Transverse colon (tissue), 4 donors: ENCODE measurements at places on chromosomes 16 and 17. TPM values are rescaled to one million over a fixed set of nuclear protein-coding genes. Genes with fewer than 3 reads are reported as not detected.

Gene AP1G1
- 270 TPM for total RNA-seq

Gene KCTD11
- total RNA-seq: 8.2 TPM

Gene CD7
- total RNA-seq: 8.0 TPM

DNA sequence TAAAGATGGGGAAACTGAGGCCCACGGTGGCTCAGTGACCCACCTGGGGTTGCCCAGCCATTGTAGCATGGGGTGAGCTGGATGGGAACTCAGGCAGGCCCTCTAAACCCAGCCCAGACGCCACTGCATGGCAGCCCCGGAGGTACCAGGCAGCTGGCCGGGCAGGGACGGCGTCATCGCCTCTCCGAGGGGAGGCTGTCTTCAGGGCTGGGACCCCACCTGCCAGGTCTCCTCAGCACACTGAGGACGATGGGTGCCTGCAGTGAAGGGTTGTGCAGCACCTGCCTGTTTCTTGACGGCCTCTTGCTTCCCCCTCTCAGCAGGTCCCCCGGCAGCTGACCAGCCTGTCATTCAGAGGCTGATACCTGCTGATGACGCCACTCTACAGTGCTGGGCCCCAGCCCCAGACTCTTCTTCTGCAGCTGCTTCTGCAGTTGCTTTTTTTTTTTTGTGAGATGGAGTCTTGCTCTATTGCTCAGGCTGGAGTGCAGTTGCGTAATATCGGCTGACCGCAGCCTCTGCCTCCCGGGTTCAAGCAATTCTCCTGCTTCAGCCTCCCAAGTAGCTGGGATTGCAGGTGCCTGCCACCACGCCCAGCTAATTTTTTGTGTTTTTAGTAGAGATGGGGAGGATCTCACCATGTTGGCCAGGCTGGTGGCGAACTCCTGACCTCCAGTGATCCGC lies 24.7 kb downstream of the RNF213 start:
- no peaks in the 10 kb centered on the region for H3K36me3 ChIP-seq
- no peak overlapping the region for H3K27ac ChIP-seq
- no peaks in the 10 kb centered on the region for H3K27me3 ChIP-seq
- no peak for DNase-seq
- no peak overlapping the region for H3K4me3 ChIP-seq

DNA sequence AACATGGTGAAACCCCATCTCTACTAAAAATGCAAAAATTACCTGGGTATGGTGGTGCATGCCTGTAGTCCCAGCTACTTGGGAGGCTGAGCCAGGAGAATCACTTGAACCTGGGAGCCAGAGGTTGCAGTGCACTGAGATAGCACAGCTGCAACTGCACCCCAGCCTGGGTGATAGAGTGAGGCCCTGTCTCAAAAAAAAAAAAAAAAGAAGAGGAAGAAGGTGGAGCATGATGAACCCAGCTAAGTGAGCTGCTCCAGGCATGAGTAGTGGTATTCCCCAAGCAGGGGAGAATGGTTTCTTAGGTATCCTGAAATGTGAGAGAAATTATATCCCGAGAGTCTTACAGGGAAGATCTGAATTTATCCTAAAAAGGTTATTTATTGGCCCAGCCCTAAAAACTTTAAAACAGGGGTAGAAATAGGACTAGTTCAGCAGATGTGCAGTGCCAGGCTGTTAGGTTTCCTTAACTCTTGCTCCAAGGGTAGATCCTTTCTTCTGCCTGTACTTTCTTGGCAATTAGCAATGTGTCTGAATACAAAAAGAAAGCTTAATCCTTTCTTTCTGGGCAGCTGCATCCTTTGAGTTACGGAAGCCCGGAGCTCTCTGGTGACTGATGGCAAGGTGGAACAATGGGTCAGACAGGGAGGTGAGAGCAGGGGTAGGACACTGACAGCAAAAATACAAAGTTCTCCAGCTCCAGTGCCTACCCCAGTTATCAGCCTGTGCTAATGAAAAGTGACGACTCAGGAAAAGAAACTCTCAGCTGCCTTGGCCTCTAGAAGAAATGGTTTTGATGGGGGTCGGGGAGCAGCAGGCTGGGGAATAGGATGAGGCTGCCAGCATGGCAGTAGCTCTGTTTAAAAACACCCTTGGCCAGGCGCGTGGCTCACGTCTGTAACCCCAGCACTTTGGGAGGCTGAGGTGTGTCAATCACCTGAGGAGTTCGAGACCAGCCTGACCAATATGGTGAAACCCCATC lies 36.5 kb upstream of the TOB1 start:
- no peak for DNase-seq
- H3K4me1 ChIP-seq: peaks cover 27% of the 10 kb centered on the region
- H3K4me3 ChIP-seq: no peak overlapping the region
- H3K36me3 ChIP-seq: no peaks in the 10 kb centered on the region

- peaks cover 12% of the 10 kb centered on the region for H3K4me1 ChIP-seq
- peak overlapping the region; percentile 61 for H3K4me3 ChIP-seq
- peak overlapping the region; percentile 96 for H3K27ac ChIP-seq
- no peaks in the 10 kb centered on the region for H3K36me3 ChIP-seq
- H3K27me3 ChIP-seq: no peaks in the 10 kb centered on the region
These were observed 1.7 kb downstream of the RABEP1 start for GRCh38 chr17:5283571-5284315.

- peak overlapping the region; percentile 78 for H3K4me3 ChIP-seq
- no peaks in the 10 kb centered on the region for H3K36me3 ChIP-seq
- H3K27me3 ChIP-seq: no peaks in the 10 kb centered on the region
- H3K27ac ChIP-seq: peak overlapping the region; percentile 98
- peaks cover 21% of the 10 kb centered on the region for H3K4me1 ChIP-seq
- peak; percentile 60 for DNase-seq
These were observed 630 bp downstream of the RNFT1 start for GRCh38 chr17:59963738-59964481.
